Thyroid gland (tissue), 4 donors: ENCODE measurements at places on chromosomes 7 and 10. TPM values are rescaled to one million over a fixed set of nuclear protein-coding genes. Genes with fewer than 3 reads are reported as not detected.
A peak's percentile ranks its signal among the peaks of the same experiment; 100 is the strongest.

Gene NFE2L3
- total RNA-seq: 0.75 TPM

Gene MBL2
- not detected for total RNA-seq

Gene AMPH
- 8.9 TPM for total RNA-seq

- no peak for DNase-seq
Measured at GRCh38 chr10:114561008-114561523, 97.0 kb downstream of the ABLIM1 start.

GRCh38 chr10:8254350-8254749 is 199.9 kb downstream of the GATA3 start:
- no peak for DNase-seq

GRCh38 chr7:116709336-116709735 is 37.3 kb downstream of the MET start:
- DNase-seq: no peak

GRCh38 chr10:126270111-126270510 is 118.2 kb downstream of the ADAM12 start:
- DNase-seq: no peak

DNA sequence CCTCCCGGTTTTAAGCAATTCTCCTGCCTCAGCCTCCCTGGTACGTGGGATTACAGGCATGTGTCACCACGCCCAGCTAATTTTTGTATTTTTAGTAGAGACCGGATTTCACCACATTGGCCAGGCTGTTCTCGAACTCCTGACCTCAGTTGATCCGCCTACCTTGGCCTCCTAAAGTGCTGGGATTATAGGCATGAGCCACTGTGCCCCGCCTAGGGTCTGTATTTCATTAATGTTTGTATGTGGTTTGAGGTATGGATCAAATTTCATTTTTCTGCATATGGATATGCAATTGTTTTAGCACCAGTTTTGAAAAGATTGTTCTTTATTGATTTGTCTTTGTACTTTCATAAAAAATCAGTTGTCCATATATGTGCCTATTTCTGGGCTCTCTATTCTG is 26.0 kb downstream of the CYP26A1 start:
- no peak for DNase-seq

GRCh38 chr7:6271060-6271658 is 1.3 kb downstream of the CYTH3 start:
- peak; percentile 80 for DNase-seq

- DNase-seq: no peak
Measured at GRCh38 chr10:2734603-2735002, 332.7 kb upstream of the PFKP start.

DNA sequence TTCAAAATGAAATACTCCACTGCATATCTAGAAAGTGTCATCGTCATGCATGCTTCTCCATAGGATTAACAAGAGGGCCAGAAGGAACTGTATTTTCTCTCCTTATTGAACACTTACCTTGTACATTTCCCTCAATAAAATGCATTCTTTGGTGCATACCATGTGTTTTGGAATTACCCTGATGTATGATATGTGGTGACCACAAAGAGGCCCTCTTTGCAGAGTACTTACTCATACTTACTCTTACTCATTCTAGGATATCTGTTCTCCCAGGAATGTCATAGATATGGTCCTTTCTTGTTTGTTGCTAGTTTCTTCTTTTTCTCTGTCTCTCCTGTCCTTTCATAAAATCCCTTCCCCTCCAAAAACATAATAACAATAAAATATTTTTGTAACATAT is 1087.1 kb upstream of the POT1 start:
- no peak for DNase-seq
